ENCODE measurements at places on chromosomes 1 and 21. TPM values are rescaled to one million over a fixed set of nuclear protein-coding genes. Genes with fewer than 3 reads are reported as not detected.

DNA sequence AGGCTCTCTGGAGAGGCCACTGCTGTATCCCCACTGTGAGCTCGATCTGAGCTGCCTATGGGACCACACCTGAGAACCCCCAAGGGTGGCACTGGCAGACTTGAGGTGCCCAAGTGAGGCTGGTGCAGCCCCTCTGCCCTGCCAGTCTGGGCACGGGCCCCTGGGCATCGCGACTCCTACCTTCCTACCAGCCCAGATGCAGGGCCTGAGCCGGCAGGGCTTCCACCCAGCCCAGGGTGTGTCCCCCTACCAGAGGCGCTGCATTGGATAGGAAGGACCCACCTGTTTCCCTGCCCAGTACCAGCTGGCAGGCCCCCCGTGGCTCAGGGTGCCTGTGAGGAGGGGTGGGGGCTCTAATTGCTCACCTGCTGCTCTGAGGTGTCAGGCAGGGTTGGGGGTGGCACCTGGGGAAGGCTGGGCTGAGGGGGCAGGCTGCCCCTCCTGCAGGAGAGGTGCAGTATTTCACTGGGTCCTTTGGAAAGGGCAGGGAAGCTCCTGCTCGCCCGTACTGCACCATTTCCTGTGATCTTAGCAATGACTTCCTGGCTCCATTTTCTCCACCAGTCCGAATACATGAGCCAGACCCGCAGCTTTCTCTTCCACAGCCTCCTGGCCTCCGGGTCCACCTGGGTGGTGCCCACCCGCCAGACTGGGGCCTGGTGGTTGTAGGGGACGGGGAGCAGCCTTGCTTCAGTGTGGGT lies 11.8 kb downstream of the TP73 start:
- peaks cover 2% of the 10 kb centered on the region for H3K4me1 ChIP-seq
- H3K27me3 ChIP-seq: peaks cover 5% of the 10 kb centered on the region
- no peak overlapping the region for H3K27ac ChIP-seq
- no peak overlapping the region for H3K4me3 ChIP-seq
- no peak for DNase-seq
- H3K36me3 ChIP-seq: no peaks in the 10 kb centered on the region

Gene SPRR2E
- not detected for total RNA-seq

- H3K4me1 ChIP-seq: peaks cover 21% of the 10 kb centered on the region
- no peak overlapping the region for H3K4me3 ChIP-seq
- H3K27ac ChIP-seq: no peak overlapping the region
- H3K27me3 ChIP-seq: no peaks in the 10 kb centered on the region
Observed at GRCh38 chr1:89927049-89927448, 67.9 kb upstream of the ZNF326 start.

- H3K4me1 ChIP-seq: peaks cover 44% of the 10 kb centered on the region
- H3K27me3 ChIP-seq: no peaks in the 10 kb centered on the region
- H3K36me3 ChIP-seq: peaks cover 30% of the 10 kb centered on the region
Observed at GRCh38 chr1:52055066-52055865, at the start of gene TXNDC12. TSS of gene TXNDC12 (minus strand) at chr1:52055191. CDS start at chr1:52055096, 95 bp downstream.

Gene TFF2
- not detected for total RNA-seq

All from activated CD4-positive, alpha-beta T cell treated with anti-CD3 and anti-CD28 coated beads for 36 hours (primary cell).